ENCODE measurements at places on chromosomes 12 and 14.

- peak; percentile 91 for DNase-seq
These were observed 90.1 kb upstream of the FLRT2 start for GRCh38 chr14:85439696-85440328.

GRCh38 chr12:592024-592505 lies 71.2 kb downstream of the NINJ2 start:
- DNase-seq: no peak

DNA sequence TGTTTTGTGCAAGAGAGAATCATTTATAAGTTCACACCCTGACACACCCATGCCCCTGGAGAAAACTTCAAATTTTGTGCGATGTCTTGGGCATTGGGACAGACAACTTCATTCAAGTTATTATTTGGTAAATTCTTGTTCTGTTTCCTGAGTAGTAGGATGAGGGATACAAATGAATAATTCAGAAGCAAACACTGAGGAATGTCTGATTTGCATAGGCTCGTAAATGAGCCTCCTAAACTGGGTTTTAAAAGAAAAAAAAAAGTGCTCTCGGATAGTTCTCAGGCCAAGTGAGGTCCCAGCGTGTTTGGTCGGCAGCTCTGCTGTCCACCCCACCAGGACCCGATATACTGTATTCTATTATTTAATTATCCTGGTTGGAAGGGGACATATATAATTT lies 134.7 kb upstream of the CPM start:
- DNase-seq: peak; percentile 27

DNA sequence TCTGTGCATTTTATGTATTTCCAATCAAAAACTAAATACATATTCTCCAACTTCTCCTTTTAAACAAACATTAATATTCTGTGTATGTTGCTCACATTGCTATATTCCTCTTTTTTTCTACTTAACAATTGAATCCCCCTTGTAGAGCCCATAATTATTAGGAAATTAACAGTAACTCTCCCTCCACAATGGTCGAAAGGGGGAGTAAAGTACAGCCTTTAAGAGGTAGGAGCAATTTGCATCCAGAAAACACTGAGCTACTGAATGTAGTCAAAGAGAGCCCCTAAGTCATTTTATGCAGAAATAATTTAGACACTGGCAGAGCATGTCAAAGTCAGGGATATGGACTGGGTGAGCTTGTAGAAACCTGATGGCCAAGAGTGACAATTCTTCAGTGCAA lies 57.2 kb upstream of the SCN8A start:
- no peak for DNase-seq

GRCh38 chr12:51234530-51234929 lies 4.1 kb upstream of the DAZAP2 start:
- DNase-seq: no peak

- no peak for DNase-seq
These were observed 25.9 kb upstream of the DHRS2 start for GRCh38 chr14:23610090-23610814.

GRCh38 chr12:65276916-65277530 lies 1.5 kb upstream of the MSRB3 start:
- DNase-seq: no peak

- no peak for DNase-seq
These were observed 20.4 kb upstream of the LRTM2 start for GRCh38 chr12:1799882-1800400.

DNA sequence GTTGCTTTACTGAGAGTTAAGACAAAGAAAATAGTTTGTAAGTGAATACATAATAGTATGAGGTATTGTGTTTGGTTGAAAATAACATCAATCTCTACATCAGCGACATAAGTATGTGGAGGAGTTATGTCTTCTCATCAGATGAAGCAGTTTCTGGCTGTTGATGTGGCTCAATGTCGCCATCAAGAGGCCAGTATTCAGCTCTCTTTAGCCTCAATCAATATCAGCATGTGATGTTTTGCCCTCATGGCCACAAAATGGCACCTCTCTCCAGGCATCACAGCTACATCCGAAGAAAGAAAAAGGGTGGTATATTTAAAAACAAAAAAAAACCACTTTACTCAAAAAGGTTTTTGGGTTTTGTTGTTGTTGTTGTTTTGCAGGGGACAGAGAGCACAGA lies 302.3 kb upstream of the TMEM132C start:
- DNase-seq: no peak

DNA sequence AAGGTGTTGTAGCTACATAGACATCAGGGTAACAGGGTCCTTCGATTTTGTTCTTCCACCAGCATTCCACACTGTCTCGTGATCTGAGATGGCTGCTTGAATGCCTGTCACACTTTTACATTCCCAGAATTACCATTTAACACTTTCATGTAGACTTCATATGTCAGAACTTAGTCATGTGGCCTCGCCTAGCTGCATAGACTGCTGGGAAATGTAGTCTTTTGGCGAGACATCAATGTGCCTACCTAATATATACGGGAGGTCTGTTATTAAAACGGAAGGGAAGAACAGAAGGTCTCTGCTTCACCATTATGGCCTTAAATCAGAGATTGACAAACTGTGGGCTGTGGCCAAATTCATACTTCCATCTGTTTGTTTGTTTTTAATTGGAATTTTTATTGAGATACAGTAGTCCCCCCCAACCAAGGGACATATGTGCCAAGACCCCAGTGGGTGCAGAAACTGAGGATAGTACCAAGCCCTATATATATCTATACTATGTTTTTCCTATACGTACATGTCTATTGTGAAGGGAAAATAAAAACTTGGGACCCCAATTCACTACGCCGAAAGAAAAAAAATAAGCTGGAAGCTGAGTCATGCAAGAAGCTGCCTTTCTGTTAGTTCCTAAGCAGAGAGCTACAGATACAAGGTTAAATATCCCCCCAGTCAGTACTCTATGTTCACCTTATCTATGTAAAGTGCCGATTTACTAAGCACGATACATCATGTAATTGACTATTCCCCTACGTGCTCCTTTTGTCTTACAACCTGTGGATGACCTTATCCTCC lies 11.3 kb upstream of the HRK start:
- DNase-seq: peak; percentile 17

DNA sequence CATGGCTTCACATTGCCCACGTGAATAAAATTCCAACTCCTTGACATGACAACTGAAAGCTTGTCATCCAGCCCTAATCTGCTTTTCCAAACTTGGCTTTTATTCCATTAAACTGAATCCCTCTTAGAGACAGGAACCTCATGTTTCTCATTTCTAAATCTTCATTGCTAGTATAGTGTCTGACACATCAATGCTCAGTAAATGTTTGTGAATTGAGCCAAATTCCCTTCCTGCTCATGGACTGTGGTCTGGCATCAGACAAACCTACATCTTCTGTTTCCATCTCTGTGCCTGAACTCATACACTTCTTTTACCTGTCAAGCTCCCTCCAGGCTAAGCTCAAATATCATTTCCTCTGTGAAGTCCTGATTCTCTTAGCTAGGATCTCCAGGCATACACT lies 4.3 kb upstream of the FKBP11 start:
- no peak for DNase-seq

DNA sequence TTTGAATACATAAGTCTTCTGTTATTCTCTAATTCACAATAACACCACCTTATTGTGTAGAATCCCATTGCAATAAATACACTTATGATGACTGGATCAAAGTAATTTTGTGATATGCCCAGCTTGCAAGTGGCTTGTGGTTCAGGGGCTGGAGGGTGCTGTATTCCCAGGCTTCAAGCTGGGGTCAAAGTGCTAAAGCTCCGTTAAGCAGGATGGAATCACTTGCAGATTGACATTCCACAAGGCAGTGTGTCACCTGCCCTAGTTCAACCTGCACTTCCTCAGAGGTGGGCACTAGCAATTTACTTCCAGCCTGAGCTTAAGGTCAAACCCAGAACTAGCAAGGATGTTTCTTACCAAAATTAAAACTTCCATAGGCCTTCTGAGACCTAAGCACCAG lies 166.6 kb downstream of the SSPN start:
- DNase-seq: peak; percentile 49

GRCh38 chr14:35197015-35197414 lies 74.7 kb downstream of the PRORP start:
- DNase-seq: peak; percentile 58

DNA sequence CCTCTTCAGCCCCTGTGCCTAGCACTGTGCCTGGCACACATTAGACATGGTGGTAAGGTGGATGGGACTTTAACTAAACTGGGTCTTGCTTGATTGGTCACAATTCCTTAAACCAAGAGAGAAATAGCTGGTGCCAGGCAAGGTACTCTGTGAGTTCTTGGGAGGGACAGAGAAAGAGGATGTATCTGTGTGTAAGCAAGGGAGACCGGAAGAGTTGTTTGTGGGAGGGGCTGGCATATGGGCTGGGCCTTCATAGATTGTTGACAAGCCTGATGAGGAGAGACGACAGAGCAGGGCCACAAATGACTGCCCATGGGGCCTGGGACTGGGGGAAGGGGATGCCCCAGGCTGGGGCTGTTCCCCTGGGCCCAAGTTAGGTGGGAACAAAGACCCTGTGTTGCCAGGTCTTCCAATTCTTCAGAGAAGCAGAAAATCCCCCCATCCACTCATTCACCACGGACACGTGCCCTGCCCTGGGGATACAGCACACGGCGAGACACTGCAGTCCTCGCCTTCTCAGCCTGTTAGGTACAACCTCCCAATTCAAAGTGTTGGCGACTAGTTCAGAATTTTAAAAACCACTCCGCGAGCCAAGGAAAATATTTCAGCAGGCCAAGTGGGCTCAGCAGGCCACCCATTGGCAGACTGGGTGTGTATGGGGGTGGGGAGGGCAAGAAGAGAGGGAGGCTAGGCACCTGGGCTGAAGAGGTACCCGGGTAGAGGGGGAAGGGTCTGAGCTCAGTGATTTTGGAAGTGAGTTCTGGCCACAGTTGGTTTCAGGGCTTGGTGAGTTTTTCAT lies 11.4 kb upstream of the CYP46A1 start:
- DNase-seq: no peak

- peak; percentile 58 for DNase-seq
These were observed 342.7 kb downstream of the PRKD1 start for GRCh38 chr14:29584992-29585391.

- no peak for DNase-seq
These were observed 983 bp upstream of the COPS7A start for GRCh38 chr12:6722863-6723262.

- no peak for DNase-seq
These were observed 101.5 kb downstream of the NAV3 start for GRCh38 chr12:77932216-77932615.

GRCh38 chr14:101473045-101473729 lies 88.1 kb upstream of the DIO3 start:
- no peak for DNase-seq

DNA sequence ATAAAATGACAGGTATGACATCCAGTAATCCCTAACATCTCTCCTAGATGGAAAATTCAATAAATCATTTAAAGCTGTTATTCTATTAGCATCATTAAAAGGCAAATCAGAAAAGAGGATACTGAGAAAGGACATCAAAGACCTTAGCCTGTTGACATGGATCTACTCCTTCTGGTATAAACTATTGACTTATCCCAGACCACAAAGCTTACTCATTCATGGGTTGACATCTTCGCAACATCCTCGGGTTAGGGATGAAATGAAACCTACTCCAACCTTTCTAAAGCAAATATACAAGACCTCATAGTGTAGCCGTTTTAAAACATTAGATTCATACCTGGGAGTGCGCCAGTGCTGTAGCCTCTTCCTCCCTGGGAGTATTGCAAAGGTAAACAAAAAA lies 191.5 kb upstream of the BTG1 start:
- DNase-seq: no peak

DNA sequence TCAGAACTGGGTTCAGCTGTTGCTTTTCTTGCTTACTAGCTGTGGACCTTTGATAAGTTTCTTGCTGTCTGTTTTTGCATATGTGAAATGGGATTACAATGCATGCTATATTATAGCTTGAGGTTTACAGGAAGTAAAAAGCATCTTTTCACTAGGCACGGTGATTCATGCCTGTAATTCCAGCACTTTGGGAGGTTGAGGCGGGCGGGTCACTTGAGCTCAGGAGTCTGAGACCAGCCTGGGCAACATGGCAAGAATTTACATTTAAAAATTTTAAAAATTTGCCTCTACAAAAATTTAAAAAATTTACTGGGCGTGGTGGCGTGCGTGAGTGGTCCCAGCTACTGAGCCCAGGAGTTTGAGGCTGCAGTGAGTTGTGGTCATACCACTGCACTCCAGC lies 42.0 kb downstream of the CALM1 start:
- peak; percentile 56 for DNase-seq

DNA sequence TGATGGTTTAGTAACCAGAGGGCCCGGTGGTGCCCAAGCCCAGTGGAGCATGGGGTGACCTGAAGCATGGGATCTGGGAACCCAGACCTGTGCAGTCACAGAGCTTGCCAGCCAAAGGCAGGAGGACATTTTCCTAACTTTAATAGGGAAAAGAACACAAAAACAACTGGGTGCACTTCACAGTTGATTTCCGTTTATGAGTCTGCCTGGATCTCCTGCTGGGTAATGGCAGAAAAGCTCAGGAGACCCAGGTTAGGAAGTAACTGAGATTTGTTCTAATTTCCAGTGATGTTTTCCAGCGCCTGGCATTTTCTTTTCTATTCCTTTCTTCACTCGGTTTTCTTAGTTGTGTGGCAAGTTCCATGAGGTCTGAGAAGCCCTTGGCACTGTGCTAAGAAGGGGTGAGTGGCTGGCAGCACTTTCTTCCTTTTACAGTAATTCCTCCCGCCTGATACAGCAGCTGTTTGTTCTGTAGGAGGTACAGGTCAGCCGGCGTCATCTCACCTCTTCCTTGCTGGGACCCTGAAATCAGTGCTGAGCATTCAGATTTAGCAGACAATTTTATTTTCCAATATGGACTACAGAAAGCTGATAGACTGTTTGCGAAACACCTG lies 5.1 kb downstream of the CACNA1C start:
- no peak for DNase-seq

DNA sequence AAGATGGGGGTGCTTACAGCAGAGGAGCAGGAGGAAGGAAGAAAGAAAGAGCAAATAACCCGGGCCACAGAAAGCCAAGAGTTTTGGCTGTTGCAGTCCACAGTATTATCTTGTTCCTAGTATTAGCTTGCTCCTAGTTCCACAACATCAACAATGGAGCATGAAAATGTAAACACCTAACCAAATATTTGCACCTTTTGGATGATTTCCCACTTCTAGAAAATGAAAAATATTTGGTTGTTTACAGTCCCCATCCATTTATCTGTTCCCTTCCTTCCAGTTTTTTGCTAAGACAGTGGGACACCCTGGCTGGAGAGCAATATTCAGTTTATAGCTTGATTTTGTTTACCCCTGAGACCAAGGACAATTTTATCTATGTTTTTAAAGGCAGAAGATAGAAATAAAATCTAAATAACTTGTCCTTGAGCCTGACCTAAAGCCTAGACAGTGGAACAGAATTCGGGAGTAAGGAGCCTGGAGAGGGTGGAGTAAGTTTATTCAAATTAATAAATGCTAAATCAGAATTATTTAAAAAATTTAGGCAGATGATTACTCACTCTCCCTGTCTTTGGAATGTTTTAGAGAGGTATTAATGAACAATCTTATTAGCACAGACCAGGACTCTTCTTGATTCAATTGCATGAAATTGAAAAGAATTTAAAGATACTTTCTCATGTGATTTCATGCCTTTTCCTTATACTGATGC lies 51.6 kb downstream of the RESF1 start:
- DNase-seq: no peak

- DNase-seq: no peak
These were observed 6.0 kb downstream of the SLCO1C1 start for GRCh38 chr12:20701106-20701505.

- peak; percentile 62 for DNase-seq
These were observed 88.1 kb downstream of the PPP2R5E start for GRCh38 chr14:63454863-63455622.

All from kidney tubule cell (primary cell).